ENCODE measurements at places on chromosomes 4 and X. TPM values are rescaled to one million over a fixed set of nuclear protein-coding genes. Genes with fewer than 3 reads are reported as not detected.

The FOXR2 gene
- total RNA-seq = not detected

The POLA1 gene
- 9.2 TPM for total RNA-seq

The SPIN3 gene
- total RNA-seq = 11.0 TPM

The EFHC2 gene
- total RNA-seq = 0.77 TPM

The ADH1C gene
- 0.83 TPM for total RNA-seq

- no peak overlapping the region for H3K27ac ChIP-seq
- H3K4me3 ChIP-seq = no peak overlapping the region
- no peaks in the 10 kb centered on the region for H3K36me3 ChIP-seq
- no peak for DNase-seq
- H3K27me3 ChIP-seq = no peaks in the 10 kb centered on the region
- H3K4me1 ChIP-seq = no peaks in the 10 kb centered on the region
Measured at GRCh38 chr4:54714631-54715030, 56.9 kb downstream of the KIT start.

DNA sequence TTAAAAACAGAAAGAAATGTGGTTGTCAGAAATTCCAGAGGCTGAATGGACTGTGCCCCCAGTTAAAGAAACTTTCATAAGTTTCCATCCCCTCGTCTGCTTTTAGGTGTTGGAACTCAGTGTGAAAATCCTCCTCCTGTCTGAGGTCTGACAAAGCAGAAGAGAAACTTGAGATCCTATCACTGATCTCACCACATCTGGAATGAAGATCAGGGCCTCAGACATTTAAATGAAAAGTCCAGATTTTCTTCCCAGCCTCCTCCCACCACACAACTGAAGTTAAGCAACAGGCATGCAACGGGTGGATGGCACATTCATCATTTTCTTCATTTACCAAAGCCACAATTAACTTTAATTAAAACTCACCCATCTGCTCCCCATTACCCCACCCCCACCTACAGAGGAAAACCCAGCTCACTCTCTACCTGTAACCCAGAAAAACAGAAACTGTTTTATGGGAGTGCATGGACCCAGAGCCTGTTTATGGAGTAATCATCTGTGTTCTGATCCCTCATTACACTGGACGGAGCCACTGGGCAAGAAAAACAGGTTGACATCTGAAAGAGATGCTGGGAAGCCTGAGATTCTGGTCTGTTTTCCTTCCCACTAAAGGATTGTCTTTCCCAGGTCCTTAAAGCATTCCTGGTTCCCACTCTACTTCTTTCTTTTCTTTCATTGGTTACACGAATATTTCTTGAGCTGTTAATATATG is 58.1 kb upstream of the HOPX start:
- H3K4me3 ChIP-seq = no peak overlapping the region
- peak; percentile 36 for DNase-seq
- no peaks in the 10 kb centered on the region for H3K27me3 ChIP-seq
- H3K36me3 ChIP-seq = no peaks in the 10 kb centered on the region

- no peaks in the 10 kb centered on the region for H3K27me3 ChIP-seq
- H3K27ac ChIP-seq = no peak overlapping the region
- H3K4me3 ChIP-seq = no peak overlapping the region
- H3K36me3 ChIP-seq = no peaks in the 10 kb centered on the region
- no peak for DNase-seq
Measured at GRCh38 chrX:78687586-78687985, 28.5 kb upstream of the RTL3 start.

DNA sequence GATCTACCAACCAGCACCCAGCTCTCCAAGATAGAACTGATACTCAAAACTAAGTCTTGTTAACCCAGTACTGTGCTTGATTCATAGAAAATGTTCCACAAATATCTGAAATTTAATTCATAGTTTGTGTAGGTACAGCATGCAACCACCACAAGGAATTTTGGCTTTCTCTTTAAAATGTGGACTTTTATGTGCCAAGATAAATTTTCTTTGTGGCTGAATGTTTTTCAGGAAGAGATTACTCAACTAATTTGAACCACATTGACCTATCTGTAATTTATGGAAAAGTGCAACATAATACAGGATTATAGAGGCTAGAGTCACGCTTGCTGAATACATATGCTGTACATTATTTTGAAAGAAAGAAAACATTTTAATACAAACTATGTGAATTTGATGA is 730.8 kb downstream of the IL1RAPL1 start:
- no peaks in the 10 kb centered on the region for H3K27me3 ChIP-seq
- no peaks in the 10 kb centered on the region for H3K36me3 ChIP-seq
- H3K4me3 ChIP-seq = no peak overlapping the region
- H3K27ac ChIP-seq = no peak overlapping the region

DNA sequence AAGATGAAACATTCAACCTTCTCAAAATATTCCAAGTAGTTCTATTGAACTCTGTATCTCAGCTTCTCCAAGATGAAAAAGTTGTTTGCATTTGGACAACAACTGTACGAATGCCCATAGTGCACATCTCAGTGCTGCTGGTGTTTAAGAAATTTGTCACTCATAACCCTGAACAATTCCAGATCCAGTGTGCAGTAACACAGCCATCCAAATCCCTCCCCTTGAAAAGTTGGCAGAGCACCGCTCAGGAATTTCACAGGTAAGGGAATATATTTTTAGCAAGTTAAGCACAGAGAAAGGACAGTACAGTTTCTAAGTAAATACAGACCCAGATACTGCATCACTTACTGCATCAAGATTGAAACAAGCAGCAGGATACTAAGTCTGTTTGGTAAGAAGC is 104.7 kb downstream of the CNOT6L start:
- no peaks in the 10 kb centered on the region for H3K4me1 ChIP-seq
- no peak for DNase-seq
- no peak overlapping the region for H3K27ac ChIP-seq
- H3K4me3 ChIP-seq = no peak overlapping the region
- no peaks in the 10 kb centered on the region for H3K36me3 ChIP-seq

DNA sequence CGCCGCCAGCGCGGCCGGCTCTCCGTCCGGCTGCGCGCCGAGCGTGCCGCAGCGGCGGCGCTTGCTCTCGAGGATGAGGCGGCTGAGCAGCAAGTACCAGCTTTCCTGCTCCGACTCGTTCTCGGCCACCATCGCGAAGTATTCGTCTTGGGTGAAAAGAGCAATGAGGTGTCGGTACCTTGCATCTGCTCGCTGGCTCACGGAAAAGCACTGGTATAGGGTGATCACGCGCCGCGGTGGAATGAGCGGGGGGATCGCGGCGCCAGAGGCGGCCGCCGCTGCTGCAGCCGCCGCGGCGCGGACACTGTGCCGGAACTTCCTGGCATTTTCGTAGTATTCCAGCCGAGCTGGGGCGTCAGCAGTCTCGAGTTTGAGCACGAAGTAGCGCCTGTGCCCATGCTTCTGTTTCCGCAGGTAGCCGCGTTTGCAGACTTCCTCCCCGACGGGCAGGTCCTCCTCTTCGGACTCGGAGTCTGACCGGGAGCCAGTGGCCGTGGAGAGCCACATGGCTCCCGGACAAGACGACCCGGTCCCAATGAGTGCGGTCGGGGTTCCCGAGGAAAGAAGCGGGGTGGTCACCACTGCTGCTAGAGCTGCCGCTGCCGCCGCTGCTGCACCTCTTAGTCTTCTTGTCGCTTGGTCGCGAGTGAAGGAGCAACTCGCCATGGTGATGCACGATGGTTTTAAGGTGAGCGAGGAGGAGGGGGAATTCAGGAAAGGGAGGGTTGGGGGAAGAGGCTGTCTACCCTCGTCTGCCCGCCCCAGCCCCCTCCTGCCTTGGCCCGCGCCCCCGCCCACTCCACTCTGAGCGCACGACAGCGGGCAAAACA is 469 bp downstream of the IRS4 start:
- peak; percentile 1 for DNase-seq
- no peaks in the 10 kb centered on the region for H3K4me1 ChIP-seq
- H3K27me3 ChIP-seq = peaks cover 8% of the 10 kb centered on the region
- no peaks in the 10 kb centered on the region for H3K36me3 ChIP-seq

DNA sequence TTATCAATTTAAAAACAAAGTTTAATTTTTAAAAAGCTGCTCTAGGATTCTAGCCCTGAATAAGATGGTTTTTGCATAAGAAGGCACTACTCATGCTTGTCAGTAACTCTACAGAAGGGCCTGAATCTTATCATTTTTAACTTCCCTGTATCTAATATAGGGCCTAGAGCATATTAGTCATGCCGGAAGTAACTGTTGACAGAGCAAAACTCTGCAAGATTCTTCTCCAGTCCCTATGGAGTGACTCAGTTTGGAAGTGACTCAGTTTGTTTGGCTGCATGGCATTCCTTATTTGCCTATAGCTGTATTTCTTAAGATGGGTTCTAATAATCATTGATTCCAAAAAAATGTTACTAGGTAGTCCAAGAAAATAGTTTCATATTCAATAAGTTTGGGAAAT is 431.8 kb upstream of the HTR2C start:
- H3K27me3 ChIP-seq = no peaks in the 10 kb centered on the region
- no peaks in the 10 kb centered on the region for H3K36me3 ChIP-seq
- H3K27ac ChIP-seq = no peak overlapping the region
- no peak overlapping the region for H3K4me3 ChIP-seq
- H3K4me1 ChIP-seq = no peaks in the 10 kb centered on the region

- H3K27ac ChIP-seq = no peak overlapping the region
- H3K4me1 ChIP-seq = peaks cover 2% of the 10 kb centered on the region
- H3K4me3 ChIP-seq = no peak overlapping the region
- no peaks in the 10 kb centered on the region for H3K27me3 ChIP-seq
- DNase-seq = no peak
Measured at GRCh38 chr4:108483079-108483478, 137.3 kb upstream of the RPL34 start.

GRCh38 chrX:74009041-74009440 is 294.9 kb upstream of the ZCCHC13 start:
- no peak overlapping the region for H3K27ac ChIP-seq
- no peaks in the 10 kb centered on the region for H3K36me3 ChIP-seq
- no peaks in the 10 kb centered on the region for H3K27me3 ChIP-seq
- H3K4me3 ChIP-seq = no peak overlapping the region
- no peaks in the 10 kb centered on the region for H3K4me1 ChIP-seq
- peak; percentile 9 for DNase-seq

DNA sequence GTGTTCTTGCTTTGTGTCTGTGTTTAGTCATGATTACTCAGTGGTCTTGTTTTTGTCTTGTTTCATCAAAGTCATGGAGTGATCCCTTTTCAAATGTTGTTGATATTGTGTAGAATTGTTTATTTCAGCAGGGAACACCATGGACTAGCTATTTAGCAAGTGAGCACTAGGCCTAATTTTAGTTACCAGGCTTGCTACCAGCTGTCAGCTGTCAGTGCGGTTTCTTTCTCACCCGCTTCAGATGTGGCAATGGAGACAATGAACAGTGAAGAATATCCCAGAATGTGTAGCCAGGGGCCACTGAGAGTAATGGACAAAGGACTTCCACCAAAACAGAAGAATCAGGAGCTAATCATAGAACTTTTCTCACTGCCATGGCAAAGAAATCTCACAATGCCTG is 432.8 kb upstream of the FMR1 start:
- H3K4me3 ChIP-seq = no peak overlapping the region
- H3K36me3 ChIP-seq = no peaks in the 10 kb centered on the region
- no peak for DNase-seq
- H3K27me3 ChIP-seq = no peaks in the 10 kb centered on the region
- H3K27ac ChIP-seq = no peak overlapping the region
- no peaks in the 10 kb centered on the region for H3K4me1 ChIP-seq

- no peaks in the 10 kb centered on the region for H3K27me3 ChIP-seq
- no peaks in the 10 kb centered on the region for H3K36me3 ChIP-seq
- DNase-seq = peak; percentile 25
- no peak overlapping the region for H3K27ac ChIP-seq
Measured at GRCh38 chrX:10906866-10907265, 204.3 kb upstream of the HCCS start.

GRCh38 chrX:8520791-8521190 is 56.2 kb downstream of the VCX3B start:
- H3K27ac ChIP-seq = no peak overlapping the region
- H3K27me3 ChIP-seq = no peaks in the 10 kb centered on the region
- no peaks in the 10 kb centered on the region for H3K36me3 ChIP-seq
- no peak overlapping the region for H3K4me3 ChIP-seq
- no peaks in the 10 kb centered on the region for H3K4me1 ChIP-seq

GRCh38 chrX:130756233-130756632 is 146.8 kb downstream of the ENOX2 start:
- H3K36me3 ChIP-seq = no peaks in the 10 kb centered on the region
- no peaks in the 10 kb centered on the region for H3K27me3 ChIP-seq
- H3K4me1 ChIP-seq = no peaks in the 10 kb centered on the region
- no peak overlapping the region for H3K4me3 ChIP-seq
- DNase-seq = no peak
- H3K27ac ChIP-seq = no peak overlapping the region

DNA sequence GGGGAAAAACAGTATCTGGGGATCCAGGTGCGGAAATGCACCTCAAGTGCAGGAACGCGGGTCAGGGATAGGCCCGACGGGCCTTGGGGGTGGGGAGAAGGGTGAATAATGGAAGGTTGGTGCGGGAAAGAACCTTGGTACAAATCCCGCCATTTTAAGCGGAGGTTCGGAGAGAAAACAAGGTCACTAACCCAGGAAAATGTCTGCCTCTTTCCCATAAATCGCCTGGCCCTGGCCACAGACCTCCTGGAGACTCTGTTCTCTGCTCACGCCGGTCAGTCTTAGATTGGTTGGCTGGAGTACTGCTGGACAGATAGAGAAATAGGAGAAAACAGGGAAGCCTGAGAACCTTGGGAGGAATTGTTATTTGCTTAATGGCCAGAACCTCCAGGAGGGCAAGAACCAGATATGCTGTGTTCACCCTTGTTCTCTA is 897 bp upstream of the FBXL5 start:
- no peaks in the 10 kb centered on the region for H3K36me3 ChIP-seq
- peaks cover 5% of the 10 kb centered on the region for H3K4me1 ChIP-seq
- peak overlapping the region; percentile 98 for H3K27ac ChIP-seq
- no peak overlapping the region for H3K4me3 ChIP-seq
- no peak for DNase-seq

DNA sequence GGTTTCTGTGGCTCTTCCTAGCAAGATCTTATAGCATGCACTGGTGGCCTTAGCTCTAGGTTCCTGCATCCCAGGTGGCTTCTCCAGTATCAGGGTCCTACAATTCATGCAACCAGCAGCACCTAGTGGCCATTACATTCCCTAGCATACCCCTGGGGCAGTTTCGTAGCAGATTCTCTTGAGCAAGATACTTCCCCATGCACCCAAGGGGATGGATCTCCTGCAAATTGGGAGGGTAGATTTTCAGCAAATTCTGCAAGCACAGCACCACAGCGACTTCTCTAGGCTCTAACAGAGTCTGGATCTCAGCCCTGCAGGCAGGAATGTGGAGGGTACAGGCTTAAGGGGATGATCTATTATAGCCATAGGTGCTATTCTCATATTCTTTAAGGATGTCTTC is 13.1 kb upstream of the SLC9B1 start:
- H3K4me3 ChIP-seq = no peak overlapping the region
- H3K27ac ChIP-seq = no peak overlapping the region
- peak; percentile 13 for DNase-seq
- H3K4me1 ChIP-seq = no peaks in the 10 kb centered on the region

GRCh38 chr4:185716141-185716551 is 95.8 kb downstream of the SORBS2 start:
- no peaks in the 10 kb centered on the region for H3K27me3 ChIP-seq
- no peak for DNase-seq
- no peak overlapping the region for H3K27ac ChIP-seq
- no peaks in the 10 kb centered on the region for H3K4me1 ChIP-seq
- no peak overlapping the region for H3K4me3 ChIP-seq
